ENCODE measurements at places on chromosomes 7 and 10.
A peak's percentile ranks its signal among the peaks of the same experiment; 100 is the strongest.

GRCh38 chr7:56083150-56083785 is 9.5 kb downstream of the PHKG1 start:
- peak; percentile 20 for DNase-seq

- no peak for DNase-seq
Observed at GRCh38 chr7:18082169-18082568, 54.5 kb upstream of the PRPS1L1 start.

DNA sequence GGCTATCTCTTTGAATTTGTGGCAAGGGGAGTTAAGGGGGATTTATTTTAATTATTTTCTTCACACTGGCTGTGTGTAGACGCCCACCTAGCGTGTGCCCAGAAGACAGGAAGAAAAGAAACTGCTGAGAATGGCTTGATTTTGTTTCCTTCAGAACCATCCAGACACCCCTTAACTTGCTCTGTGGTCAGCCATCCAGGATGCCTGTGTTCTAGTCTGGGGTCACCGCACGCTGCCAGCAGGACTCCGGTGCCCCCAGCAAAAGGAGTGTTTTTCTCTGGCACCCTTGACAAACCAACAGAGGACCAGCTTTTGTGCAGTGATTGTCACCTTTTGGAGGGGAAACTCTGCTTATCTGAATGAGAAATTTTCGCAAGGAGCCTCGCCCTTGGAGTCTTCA is 5.3 kb downstream of the DDC start:
- DNase-seq: no peak

- no peak for DNase-seq
Observed at GRCh38 chr10:124048371-124049290, 44.8 kb downstream of the CHST15 start.

DNA sequence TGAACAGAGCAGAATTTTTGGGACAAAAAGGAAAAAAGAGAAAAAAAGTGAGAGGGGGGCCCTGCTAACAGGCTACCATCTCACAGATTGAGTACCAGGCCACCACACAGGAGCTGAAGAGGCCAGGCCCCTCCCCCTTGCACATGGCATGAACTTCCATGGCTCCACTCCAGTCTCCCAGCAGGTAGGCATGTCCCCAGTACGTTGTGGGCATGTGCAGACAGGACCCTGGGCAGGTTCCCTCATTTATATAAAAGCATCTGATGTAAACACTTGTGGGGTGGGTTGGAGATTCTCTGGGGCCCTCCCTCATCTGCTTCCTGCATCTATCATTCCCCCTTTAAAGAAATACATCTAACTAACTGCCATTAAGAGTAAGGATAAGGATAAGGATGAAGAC is 45.0 kb upstream of the AKR1C1 start:
- DNase-seq: no peak

GRCh38 chr10:58661336-58661735 is 148.7 kb downstream of the BICC1 start:
- DNase-seq: no peak

GRCh38 chr7:133863362-133864061 is 263.6 kb upstream of the LRGUK start:
- peak; percentile 34 for DNase-seq

- no peak for DNase-seq
Observed at GRCh38 chr10:102610441-102610887, 33.8 kb upstream of the TRIM8 start.

DNA sequence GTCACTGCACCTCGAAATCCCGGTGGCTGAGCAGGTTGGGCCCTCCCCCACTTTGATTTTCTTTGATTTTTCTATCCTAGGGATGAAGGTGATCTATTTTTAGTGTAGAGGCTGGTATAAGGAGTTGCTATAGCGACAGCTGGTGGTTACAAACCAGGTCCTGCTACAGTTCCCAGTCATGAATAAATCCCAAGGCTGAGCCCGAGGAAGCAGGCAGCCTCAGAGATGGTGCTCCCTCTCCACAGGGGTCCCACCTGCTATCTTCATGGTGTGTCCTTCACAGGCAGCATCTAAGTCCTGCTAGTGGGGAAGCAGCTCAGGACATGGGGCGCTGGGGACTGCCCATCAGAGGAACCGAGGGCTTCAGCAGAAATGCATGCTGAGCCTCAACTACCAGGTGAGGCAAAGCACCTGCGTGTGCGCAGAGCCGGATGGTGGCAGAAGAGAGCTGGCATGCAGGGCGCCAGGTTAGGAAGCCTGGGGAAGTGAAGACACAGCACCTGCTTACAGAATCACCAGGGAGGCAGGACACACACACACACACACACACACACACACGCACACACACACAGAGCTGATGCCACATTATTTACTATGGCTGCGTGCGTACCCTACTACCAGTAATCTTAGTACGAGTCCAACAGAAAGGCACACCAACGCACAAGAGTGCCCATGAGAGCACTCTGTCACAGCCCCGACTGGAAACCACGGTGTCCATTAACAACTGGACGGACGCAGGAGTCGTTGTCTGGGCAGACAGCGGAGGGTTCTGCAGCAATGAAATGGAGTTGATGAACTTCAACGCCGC is 150.9 kb downstream of the PRKAG2 start:
- DNase-seq: no peak

GRCh38 chr10:20936396-20936795 is 39.3 kb upstream of the NEBL start:
- DNase-seq: no peak

DNA sequence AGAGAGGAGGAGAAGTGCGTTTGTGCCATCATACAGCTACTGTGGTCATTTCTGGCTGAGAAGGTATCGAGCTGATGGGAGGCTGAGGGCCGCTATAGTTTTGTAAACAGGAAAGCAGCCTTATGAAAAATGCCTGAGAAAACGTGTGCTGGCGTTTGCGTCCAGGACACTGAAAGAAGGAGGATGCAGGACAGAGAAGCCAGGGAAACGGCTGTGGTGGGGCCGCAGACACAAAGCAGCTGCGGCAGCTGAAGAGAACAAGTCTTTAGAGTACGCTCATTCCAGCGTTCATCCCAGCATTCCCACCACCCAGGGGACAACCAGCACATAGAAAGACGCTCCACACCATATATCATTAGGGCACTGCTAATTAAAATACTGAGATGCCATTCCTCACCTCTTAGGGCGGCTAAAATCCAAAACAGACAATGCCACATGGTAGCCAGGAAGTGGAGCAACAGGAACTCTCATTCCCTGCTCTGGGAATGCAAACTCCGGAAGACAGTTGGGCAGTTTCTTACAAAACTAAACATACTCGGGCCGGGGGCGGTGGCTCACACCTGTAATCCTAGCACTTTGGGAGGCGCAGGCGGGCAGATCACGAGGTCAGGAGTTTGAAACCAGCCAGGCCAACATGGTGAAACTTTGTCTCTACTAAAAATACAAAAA is 18.4 kb downstream of the GNA12 start:
- no peak for DNase-seq

GRCh38 chr10:31605861-31606525 is 287.0 kb downstream of the ZEB1 start:
- DNase-seq: no peak
